ENCODE measurements at places on chromosomes 7 and 10. TPM values are rescaled to one million over a fixed set of nuclear protein-coding genes. Genes with fewer than 3 reads are reported as not detected.

- no peak for DNase-seq
These were observed 25.4 kb upstream of the ANK3 start for GRCh38 chr10:60414877-60415585.

DNA sequence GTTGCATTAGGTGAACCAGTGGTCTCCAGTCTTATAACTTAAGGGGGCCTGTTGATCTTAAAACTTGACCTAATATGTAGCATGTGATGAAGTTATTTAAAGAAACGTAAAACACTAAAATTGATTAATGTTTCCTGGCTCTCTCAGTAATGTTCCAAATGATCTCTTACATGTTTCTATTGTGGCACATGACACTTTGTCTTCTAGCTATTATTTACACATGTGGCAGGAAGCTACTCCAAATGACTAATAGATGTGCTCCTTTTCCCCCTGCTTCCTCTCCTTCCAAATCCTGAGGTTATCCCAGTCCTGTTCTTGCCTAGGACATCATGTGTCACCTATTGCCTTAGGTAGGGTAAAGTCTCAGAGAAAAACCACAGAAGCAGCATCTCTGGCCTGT, 89.4 kb downstream of the FAS start:
- DNase-seq, result no peak

DNA sequence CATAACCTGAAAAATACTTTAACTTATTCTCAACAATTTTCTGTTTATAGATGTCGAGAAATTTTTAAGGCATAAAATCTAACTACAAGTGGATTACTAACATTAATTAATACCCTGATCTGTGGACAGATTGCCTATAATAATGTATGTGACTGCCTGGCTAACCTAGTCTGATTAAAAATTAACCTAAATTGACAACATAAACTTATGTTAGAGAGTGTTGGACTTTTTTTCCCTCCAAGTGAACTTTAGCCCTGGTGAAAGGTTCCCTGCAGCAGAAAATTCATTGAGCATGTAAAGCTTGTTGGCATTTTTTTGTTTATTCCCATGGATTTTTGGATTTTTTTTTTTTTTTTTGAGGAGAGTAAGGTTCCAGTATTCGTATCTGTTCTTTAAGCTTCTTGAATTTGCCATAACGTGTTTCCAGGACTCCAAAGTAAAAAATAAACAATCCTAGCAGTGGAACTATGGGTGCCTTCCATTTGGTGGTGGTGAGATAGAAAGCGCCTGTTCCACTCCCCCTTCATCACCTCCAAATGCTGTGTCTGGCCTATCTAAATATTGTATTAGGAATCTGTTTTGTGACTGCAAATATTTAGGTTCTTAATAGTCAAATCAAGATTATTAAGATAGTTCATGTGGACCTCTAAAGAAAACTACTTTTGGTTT, 36.1 kb downstream of the NET1 start:
- no peak for DNase-seq

DNA sequence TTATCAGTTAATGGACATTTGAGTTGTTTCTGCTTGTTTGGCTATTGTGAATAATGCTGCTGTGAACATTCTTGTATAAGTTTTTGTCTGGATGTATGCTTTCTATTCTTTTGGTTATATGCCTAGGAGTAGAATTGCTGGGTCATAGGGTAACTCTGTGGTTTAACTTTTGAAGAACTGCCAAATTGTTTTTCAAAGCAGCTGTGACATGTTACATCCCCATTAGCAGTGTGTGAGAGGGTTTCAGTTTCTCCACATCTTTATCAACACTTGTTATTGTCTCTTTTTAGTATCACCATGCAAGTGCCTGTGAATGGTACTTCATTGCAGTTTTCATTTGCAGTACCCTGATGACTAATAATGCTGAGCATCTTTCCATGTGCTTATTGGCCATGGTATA, 2.1 kb upstream of the NDUFB8 start:
- no peak for DNase-seq

DNA sequence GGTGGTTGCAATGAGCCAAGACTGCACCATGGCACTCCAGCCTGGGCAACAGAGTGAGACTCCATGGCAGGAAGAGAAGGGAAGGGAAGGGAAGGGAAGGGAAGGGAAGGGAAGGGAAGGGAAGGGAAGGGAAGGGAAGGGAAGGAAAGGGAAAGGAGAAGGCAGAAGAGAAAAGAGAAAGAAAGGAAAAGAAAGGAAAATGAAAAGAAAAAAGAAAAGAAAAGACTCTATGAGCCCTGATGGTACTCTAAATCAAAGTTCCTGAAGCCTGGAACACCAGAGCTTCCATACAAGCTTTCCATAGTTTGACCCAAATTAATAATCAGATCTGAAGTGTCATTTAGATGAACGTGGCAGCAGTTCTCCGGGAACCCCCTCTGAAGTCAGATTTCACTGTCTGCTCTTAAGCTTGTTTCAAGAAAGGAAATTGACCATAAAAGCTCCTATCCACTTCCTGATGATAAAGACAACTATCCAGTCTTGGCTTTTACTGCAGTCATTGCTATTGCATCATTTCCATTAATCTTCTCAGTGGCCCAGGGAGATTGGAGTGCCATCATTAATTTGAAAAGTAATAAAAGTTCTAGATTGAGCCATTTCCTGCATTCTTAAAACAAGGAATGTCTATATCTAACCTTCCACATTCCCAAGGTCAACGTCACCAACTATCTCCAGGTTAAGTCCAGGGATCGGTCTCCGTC, 44.2 kb upstream of the FRMD4A start:
- DNase-seq, result no peak

GRCh38 chr10:74176380-74177139, 25.5 kb downstream of the ADK start:
- DNase-seq, result peak; percentile 98

- DNase-seq, result no peak
These were observed 93.5 kb downstream of the WNT2 start for GRCh38 chr7:117229350-117229749.

Gene SFXN2
- 20.7 TPM for total RNA-seq

Gene SHH
- not detected for total RNA-seq

Gene ANXA8
- total RNA-seq, result not detected

Gene HOGA1
- not detected for total RNA-seq

Gene AASS
- 2.1 TPM for total RNA-seq
